ENCODE measurements at places on chromosomes 5 and 9. TPM values are rescaled to one million over a fixed set of nuclear protein-coding genes. Genes with fewer than 3 reads are reported as not detected.
A peak's percentile ranks its signal among the peaks of the same experiment; 100 is the strongest.

Gene PROB1
- total RNA-seq: 3.6 TPM

Gene ATP10B
- total RNA-seq: 0.63 TPM

Gene CAMK2A
- total RNA-seq: 0.24 TPM

Gene ALDH7A1
- 68.3 TPM for total RNA-seq

Gene RGS7BP
- 3.1 TPM for total RNA-seq

Gene ACSL6
- 44.9 TPM for total RNA-seq

Gene CDH10
- 1.4 TPM for total RNA-seq

Gene RAB3C
- 0.47 TPM for total RNA-seq

Gene PTRH1
- total RNA-seq: 19.0 TPM

Gene GABRB2
- total RNA-seq: 4.7 TPM

Gene IRX2
- 15.1 TPM for total RNA-seq

Gene MTX3
- total RNA-seq: 19.4 TPM

Gene ANXA2R
- total RNA-seq: 10.2 TPM

Gene DOK3
- total RNA-seq: 18.7 TPM

Gene IL13
- 17.3 TPM for total RNA-seq

Gene SLC22A5
- 11.8 TPM for total RNA-seq

Gene MEIKIN
- 27.0 TPM for total RNA-seq

Gene CD274
- 1.3 TPM for total RNA-seq

Gene PAPPA
- total RNA-seq: 5.1 TPM

GRCh38 chr9:83430681-83431080 is 107.5 kb downstream of the FRMD3 start:
- peak; percentile 52 for DNase-seq

- no peak for DNase-seq
Measured at GRCh38 chr5:150542933-150543445, 35.1 kb downstream of the NDST1 start.

DNA sequence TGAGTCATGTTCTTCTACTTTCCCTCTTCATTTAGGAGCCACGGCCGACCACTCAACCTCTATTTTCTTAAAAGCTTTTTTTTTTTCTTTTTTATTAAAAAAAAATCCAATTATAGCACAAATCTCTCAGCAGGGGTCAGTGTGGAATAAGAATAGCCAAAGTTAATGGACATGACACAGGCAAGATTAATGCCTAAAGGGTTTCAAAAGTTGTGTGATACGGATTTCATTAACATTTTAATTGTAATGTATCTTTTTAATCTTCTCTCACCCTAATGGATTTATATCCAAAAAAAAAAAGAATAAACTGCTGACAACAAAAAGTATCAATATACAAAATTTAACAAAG is 5.4 kb downstream of the NACC2 start:
- no peak for DNase-seq

DNA sequence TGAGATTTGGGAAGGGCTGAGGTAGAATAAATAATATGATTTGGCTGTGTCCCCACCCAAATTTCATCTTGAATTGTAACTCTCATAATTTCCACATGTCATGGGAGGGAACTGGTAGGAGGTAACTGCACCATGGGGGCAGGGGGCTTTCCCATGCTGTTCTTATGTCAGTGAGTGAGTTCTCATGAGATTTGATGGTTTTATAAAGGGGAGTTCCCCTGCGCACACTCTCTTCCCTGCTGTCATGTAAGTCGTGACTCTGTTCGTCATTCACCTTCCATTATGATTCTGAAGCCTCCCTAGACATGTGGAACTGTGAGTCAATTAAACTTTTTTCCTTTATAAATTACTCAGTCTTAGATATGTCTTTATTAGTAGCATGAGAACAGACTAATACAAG is 115.5 kb upstream of the STARD4 start:
- no peak for DNase-seq

DNA sequence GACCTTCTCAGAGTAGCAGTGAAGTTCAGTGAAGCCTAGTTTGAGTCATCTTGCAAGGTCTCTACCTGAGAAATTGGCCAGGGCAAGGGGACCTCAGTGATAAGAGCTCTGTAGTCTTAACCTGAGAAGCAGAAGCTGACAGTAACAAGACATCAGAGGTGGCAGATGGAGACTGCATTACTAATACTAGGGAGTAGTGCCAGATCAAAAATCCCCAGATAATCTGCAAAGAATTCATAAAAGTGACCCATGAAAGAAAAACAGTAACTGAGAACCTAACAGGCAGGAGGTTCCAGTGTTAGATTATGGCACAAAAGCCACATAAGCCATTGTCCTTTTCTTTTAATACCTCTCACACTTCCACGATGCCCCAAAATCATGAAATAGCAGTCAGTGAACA is 175.5 kb downstream of the MUSK start:
- DNase-seq: no peak

DNA sequence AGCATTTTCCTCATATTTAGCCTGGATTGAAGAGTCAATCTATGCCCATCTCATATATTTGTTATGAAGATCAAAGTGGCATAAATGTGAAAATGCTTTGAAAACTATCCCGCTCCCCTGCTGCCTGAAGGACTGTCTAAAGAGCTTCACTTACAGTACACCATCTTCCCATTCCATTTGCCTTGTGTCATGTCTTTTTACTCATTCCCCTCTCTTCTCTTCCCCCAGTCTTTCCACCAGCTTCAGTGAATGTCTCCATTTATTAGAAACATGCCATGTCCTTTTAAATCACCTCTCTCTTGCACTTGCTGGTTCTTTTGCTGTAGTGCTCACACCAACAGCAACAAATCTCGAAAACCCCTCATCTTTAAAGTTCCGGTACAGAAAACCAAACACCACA is 192.7 kb upstream of the SGCD start:
- no peak for DNase-seq

DNA sequence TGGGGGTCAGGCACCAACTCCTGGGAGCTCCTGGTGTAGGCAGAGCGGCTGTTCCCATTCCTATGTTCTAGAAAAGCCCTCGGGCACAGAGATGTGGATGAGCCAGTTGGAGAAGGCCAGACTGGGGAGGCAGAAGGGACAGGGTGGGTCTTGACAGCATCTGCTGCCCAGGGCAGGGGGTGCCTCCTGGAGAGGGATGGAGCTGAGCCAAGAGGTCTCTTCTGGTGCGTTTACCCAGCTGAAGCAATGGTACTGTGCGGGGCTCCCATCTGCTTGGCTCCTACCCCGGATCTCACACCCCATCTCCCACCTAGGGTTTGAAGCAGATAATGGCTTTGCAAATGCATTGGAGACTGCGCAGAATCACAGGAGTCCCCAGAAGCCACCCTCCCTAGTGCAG is 41.3 kb downstream of the SHB start:
- DNase-seq: no peak

- DNase-seq: no peak
Measured at GRCh38 chr9:83034587-83034986, 28.4 kb downstream of the RASEF start.

DNA sequence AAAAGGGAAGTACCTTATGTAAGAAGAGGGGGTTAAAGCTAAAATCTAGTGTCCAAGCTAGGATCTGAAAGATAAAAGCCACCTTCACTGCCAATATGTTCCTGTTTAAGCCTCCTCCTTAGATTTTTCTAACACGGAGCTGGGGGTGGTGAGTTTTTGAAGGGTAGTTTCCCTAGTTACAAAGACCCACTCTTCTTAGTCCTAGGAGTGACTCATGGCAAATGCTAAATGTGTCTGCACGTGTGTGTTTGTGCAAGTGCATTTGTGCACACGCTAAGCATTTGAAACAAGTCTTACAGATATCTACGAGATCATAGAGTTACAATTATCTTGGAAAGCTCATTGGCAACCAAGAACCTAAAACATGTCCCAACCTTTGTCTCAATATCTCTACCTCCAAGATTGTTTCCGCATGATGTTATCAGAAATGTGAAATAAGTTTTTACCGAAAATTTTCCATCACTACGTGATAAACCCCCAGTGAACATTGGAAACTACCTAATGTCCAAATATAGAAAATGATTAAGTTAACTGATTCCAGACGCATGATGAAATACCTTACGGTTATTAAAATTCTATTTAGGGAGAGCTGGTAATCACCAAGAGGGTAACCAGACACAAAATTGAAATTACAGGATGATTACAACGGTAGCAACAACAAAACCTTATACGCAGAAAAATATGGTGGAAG is 78.0 kb upstream of the HRH2 start:
- no peak for DNase-seq

GRCh38 chr9:73093740-73094379 is 57.8 kb upstream of the ANXA1 start:
- no peak for DNase-seq

DNA sequence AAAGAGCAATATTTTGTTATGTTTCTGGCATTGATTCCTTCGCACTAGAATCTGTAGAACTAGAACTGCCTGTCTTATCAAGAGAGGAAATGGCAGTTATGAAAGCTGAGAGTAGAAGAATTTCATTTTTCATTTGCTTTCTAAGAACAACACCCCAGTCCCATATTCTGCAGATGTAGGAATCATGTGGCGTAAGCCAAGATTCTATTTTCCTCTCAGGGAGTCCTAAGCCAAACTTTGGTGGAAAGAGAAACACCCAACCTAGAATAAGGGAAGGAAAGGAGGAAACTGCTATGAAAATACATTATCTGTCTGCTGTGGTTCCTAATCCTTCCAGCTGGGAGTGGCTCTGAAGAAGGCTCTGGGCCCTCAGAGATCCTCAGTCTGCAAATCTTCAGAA is 1176.9 kb upstream of the C9orf72 start:
- DNase-seq: no peak

GRCh38 chr9:121627427-121627826 is 24.0 kb upstream of the DAB2IP start:
- no peak for DNase-seq

GRCh38 chr5:87136096-87136495 is 131.6 kb upstream of the RASA1 start:
- no peak for DNase-seq

DNA sequence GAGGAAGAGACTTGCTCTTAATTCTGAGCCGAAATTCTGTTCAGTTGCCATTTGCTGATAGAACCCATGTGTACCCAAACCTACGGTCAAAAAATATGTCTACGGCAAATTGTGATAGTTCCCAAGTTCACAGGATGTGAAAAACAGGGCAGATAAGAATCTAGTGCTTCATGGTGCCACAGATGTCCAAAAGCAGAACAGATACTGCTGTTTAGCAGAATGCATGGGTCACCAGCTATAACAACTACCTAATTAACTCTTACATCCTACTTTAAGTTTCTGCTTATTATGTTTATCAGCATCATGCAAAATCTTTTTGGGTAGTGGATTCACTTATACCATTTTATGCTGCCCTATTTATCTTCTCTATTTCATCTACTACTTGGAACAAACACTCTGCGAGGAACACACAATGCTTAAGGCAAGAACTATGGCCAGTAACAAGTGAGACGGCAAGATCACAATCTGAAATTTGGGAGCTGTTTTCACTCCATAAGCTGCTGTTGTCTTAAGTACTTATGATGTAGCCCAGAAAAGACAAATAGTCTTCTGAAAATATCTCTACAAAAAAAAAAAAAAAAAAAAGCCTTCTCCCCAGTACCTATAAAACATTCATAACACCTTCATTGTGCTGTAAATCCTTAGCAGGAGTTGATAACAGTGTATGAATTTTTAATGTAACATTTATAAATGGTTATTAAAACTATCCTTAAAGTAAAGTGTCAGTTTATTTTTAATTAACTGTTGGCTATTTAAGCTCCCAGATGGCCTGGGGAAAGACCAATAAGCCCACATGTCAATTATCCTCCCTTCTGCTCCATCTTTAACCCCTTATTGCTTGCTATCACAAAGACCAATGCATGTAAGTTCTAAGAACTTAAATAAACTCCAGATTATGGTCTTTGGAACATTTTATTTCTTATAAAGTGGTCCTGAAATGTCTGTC is 232.3 kb downstream of the TLR4 start:
- no peak for DNase-seq

DNA sequence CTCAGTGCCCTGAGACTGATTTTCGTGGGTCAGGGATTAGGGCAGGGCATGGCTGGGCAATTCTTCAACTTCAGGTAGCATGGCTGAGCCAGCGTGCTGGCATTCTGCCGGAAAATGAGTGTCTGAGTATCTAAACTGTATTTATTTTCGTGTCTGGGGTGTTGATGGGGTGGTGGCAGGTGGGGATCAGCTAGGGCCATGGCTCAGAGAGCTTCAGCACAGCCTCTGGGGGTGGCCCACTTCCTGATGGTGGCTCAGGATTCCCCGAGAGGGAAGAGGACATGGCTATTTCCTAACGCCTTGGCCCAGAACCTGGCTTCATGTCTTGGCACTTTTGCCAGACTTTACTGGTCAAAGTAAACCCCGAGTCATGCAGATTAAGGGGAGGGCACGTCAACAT is 260.5 kb downstream of the GADD45G start:
- no peak for DNase-seq

GRCh38 chr5:10800852-10801251 is 39.8 kb upstream of the DAP start:
- DNase-seq: no peak

- DNase-seq: no peak
Measured at GRCh38 chr5:111784491-111785181, 27.6 kb upstream of the NREP start.

DNA sequence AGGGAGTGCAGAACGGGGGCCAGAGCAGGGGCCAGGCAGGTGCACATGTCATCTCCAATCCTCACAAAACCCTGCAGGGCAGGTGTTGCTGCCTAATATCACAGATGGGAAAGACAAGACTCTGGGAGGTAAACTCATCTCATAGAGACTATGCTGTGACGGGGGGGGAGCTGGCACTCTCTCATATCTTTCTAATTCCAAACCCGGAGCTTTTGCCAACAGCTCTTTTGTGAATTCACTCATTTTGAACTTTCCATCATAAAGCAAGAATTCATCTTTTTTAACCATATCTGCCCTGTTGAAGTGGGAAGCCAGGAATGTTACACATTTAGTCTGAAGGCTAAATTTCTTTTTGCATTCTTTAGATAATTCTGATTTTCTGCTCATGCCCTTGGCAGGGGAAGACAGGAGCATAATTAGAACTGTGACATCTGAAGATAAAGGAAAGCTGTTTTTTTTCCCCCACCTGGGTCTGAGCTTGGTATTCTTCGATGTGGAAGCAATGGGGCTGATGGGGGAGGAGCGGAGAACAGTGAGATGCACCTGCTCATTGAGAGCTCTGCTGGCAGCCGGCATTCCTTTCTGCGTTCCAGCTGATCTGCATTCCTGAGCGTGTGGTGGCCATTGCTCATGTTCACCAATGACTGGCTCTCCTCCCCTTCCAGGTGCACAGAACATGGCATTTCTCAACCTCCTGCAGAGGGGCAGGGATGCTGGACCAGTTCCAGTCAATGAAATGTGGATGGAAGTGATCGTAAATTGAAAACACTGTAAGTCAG is 159.2 kb downstream of the NSG2 start:
- DNase-seq: peak; percentile 32

- no peak for DNase-seq
Measured at GRCh38 chr9:99002706-99003105, 59.0 kb downstream of the COL15A1 start.

- no peak for DNase-seq
Measured at GRCh38 chr5:17228821-17229291, 11.4 kb downstream of the BASP1 start.

GRCh38 chr5:132321109-132321721 is 27.0 kb downstream of the SLC22A4 start:
- DNase-seq: no peak

GRCh38 chr9:4130166-4130565 is 169.7 kb downstream of the GLIS3 start:
- no peak for DNase-seq

GRCh38 chr5:109354761-109355160 is 55.0 kb downstream of the PJA2 start:
- no peak for DNase-seq

GRCh38 chr5:156379206-156379605 is 52.2 kb downstream of the SGCD start:
- DNase-seq: no peak
